GOT3 (cell line): ENCODE measurements at places on chromosomes 13 and 19.

DNA sequence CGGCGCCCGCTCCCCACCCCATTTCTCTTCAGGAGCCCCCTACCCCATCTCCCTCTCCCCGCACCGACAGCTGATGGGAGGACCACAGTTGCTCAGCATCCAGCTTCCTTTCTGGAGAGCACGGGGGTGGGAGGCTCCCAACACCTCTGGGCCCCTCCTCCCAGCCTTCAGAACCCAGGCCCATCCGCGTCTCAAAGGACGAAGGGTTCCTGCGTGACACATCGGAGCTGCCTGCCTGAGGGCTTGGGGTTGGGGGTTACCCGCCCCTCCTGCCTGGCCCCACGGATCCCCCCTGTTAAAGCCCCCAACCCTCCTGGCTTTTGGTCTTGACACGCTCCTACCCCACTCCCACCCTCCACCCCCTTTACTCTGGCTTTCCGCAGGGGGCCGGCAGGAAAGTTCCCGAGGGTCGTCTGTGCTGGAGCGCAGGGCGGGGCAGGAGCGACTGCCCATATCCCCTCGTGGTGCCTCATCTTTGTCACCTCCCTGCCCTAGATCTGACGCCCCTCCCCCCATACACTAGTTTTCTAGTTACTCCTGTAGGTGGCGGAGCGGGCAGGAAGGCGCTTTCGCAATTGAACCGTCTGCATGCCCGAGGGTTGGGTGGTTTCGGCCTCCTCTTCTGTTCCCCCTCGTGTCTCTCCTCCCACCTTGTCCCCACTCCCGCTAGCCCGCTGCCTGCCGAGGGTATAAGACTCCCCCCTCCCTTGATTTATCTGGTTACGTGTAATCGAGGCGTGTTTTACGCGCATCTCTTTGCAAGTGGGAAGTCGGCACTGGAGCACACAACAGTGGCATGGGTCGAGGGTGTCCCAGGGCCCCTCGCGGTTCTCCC, 924 bp downstream of the TRAPPC5 start:
- DNase-seq = no peak

DNA sequence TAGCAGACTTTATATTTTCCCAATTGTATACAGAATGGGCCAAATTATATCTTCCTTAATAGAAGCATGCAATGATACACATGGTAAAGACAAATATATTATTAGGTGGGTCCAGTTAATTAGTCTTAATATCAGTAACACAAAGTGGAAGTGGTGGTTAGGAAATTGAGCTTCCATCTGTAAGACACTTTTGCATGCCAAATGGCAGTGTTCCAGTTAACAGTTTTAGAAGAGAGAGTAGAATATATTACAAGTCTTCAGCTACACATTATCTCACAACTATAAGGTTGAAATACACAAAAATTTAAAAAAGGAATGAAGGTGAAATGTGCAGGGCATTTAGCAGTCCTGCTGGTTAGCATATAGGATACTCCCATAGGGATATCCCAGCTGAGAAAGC, 536.5 kb downstream of the PCDH9 start:
- DNase-seq = no peak

- no peak for DNase-seq
Observed at GRCh38 chr13:21233086-21233485, 56.6 kb downstream of the MRPL57 start.

DNA sequence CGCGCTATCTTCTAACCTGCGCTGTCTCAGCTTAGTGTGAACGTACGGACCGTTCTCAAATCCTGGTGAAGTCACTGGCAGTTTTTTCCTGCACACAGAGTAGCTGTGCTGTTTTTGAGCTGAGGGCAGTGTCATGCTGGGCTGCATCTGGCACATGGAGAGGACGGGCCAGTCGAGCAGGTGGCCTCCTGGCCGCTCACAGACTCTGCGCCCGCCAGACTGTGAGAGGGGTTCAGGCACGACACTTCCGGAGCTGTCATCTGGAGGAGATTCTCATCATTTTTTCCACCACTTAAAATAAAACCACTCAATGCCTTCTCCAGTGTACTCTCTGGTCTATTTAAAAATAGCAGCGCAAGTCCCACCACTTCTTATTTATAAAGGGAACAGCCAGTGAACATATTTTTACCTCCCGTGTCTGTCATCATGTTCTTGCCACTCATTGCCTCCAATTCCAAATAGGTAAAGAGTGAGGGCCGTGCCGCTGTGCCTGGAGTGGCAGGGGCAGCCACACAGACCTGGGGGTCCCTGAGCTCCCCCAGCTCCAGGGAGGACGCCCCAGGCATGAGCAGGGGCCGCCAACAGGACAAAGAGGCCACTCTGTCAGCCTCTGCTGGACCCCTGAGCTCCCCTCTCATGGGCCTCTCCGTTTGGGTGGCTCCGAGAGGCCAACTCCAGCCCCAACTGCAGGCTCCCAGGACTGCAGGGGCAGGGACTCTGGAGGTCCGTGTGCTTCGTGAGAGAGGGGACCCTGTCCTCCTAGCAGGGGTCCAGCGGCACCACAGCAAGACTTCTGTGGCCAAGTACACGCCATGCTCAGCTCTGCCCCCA, 36.9 kb upstream of the GRTP1 start:
- DNase-seq = no peak

DNA sequence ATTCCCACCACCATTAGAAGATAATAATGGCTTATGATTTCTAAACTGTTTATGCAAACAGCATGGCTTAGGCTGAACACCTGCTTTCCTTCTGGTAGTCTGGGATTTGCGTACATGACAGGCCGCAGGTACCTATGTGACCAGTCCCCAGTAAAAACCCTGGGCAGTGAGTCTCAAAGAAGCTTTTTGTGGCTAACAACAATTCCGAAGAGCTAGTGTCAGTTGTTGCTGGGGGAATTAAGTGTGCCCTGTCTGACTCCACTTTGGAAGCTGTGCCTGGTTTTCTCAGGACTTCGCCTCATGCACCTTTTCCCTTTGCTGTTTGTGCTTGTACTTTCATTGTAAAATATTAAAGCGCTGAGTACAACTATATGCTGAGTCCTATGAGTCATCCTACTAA, 250.2 kb upstream of the MIR17HG start:
- DNase-seq = no peak

DNA sequence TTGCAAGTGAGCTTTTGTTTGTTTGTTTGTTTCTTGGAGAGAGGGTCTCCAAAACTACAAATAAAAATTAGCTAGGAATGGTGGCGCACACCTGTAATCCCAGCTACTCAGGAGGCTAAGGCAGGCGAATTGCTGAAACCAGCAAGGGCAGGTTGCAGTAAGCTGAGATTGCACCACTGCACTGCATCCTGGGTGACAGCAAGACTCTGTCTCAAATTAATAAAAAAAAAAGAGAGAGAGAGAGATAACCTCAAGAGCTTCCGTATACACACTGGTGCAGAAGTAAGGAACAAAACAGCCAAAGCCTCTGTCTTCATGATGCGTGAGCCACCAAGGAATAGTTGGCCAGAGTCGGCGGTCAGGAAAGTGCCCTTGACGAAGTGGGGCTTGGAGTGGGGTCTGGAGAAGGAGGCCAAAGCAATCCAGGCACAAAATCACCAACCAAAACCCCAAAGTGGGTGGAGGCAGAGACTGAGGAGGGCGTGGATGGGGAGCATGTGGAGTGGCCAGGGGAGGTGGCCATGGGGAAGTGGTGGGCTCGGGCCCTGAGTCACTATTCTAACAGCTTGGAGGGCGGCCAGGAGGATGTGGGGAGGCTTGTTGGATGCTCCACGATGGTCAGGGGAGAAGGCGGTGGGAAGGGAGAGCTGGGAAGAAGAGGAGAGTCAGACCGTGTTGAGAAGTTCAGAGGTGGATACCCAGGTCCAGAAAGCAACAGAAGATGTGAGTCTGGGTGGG, 21.2 kb upstream of the TOMM40 start:
- DNase-seq = no peak

DNA sequence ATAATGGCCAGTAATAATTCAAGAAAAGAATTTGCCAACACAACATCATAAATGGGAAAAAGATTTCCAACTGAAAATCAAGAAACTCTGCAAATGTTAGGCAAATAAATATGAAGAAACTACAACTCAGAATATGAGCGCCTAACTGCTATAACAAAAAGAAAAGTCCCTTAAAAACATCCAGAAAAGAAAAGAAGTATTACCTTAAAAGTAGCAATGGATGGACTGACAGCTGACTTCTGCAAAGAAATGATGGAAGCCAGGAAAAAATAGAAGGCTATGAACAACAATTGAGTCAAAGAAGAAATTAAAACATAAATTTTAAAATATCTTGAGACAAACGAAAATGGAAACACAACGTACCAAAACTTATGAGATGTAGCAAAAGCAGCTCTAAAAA, 482.3 kb upstream of the ZNF507 start:
- no peak for DNase-seq

DNA sequence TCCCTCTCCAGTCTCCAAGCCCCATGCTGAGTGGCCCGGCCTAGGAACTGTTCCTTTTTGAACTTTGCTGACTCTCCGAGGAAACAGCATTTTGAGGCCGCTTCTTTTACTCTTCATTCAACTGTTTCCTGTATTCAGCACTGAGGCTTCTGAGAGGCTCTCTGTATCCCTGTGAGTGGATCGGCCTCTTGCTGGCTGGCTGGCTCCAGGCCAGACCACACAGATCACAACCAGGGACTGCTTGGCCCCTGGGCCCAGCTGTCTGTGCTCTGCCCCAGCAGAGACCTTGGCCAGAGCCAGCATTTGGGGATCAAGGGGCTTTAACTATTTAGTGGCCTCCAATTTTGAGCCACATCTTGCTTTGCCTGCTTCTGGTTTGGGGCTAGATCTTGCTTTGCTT, 75.6 kb upstream of the KL start:
- no peak for DNase-seq

DNA sequence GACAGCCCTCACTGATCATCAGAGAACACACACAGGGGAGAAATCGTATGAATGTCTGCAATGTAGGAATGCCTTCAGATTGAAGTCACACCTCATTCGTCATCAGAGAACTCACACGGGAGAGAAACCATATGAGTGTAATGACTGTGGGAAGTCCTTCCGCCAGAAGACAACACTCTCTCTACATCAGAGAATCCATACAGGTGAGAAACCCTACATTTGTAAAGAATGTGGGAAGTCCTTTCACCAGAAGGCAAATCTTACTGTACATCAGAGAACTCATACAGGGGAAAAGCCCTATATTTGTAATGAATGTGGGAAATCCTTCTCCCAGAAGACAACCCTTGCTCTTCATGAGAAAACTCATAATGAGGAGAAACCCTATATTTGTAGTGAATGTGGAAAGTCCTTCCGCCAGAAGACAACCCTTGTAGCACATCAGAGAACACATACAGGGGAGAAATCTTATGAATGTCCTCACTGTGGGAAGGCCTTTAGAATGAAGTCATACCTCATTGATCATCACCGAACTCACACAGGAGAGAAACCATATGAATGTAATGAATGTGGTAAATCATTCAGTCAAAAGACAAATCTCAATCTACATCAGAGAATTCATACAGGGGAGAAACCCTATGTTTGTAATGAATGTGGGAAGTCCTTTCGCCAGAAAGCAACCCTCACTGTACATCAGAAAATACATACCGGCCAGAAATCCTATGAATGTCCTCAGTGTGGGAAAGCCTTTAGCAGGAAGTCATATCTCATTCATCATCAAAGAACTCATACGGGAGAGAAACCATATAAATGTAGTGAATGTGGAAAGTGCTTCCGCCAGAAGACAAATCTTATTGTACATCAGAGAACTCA, 32.5 kb downstream of the ZNF567 start:
- DNase-seq = no peak

GRCh38 chr19:57887195-57887941, 1.5 kb downstream of the ZNF814 start:
- DNase-seq = no peak

DNA sequence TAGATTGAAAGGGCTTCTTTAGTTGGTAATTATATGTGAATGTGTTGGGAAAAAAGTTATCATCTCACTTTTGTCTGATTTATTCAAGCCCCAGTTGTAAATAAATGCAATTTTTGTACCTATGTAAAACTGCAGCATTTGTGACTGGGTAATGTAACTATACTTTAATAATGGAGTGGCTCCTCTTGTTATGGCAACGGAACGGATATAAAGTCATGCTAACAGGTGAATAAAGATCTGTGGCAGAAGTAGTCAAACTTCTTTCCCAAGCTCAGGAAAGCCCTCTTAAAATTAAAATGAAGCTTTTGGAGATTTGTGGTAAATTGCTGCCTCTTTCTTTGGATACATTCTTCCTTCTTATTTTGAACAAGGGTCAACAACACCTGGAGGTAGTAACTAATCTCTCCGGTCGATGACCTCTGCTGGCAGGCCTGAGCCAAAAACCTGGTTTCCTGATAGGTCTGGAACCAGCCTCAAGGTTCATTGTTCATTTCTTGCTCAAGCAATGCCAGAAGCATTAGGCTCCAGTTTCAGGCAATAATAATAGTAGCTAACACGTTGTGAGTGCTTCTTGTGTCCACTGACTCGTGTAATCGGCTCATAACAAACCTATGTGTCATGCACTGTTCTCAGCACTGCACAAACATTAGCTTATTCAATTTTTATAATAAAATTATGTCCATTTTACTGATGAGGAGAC, 313.4 kb upstream of the DACH1 start:
- DNase-seq = no peak

DNA sequence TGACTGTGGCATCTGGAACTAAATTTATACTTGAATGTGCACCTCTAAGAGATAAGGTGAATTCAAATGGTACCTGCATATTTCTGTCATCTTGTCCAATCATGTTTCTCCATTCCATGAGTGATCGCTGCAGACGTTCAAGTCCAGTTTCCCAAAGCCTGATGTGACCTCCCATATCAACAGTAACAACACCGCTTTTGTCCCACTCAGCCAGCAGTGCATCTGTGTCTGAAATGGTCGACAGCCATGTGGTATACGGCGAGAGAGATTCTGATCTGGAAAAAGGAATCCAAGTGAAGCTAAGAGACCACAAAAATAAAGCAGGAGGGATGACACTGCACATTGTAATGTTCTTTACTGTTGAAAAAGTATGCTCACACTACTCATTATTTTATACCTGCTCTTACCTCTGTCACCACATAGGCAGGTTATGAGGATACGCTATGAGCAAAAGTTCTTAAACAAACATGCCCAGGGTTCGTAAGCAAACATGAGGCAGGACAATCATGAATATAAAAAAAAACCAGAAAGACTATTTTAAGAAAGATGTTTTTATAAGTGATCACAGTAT, 213.6 kb downstream of the RGCC start:
- DNase-seq = no peak

- no peak for DNase-seq
Observed at GRCh38 chr19:18308948-18309325, 13.9 kb downstream of the LSM4 start.

GRCh38 chr19:19587771-19588170, 30.7 kb downstream of the PBX4 start:
- DNase-seq = no peak

GRCh38 chr13:37068962-37069361, 9.5 kb upstream of the SUPT20H start:
- DNase-seq = no peak

- no peak for DNase-seq
Observed at GRCh38 chr19:4971424-4971793, 2.5 kb downstream of the KDM4B start.

- DNase-seq = no peak
Observed at GRCh38 chr13:79937311-79937710, 403.6 kb downstream of the SPRY2 start.

DNA sequence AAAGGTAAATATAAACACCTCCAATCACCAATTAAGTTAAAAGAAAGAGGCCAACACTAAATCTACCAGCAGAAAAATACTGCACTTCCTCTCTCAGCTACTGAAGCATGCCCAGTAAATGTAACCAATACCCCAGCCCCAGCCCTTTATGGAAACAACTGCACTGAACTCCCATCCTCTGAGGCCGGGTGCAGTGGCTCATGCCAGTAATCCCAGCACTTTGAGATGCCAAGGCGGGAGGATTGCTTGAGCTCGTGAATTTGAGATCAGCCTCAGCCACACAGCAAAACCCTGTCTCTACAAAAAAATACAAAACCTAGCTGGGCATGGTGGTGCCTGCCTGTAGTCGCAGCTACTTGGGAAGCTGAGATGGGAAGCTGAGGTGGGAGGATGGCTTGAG, 221.6 kb upstream of the SOX21 start:
- no peak for DNase-seq
